ENCODE measurements at places on chromosomes 2 and 18.

DNA sequence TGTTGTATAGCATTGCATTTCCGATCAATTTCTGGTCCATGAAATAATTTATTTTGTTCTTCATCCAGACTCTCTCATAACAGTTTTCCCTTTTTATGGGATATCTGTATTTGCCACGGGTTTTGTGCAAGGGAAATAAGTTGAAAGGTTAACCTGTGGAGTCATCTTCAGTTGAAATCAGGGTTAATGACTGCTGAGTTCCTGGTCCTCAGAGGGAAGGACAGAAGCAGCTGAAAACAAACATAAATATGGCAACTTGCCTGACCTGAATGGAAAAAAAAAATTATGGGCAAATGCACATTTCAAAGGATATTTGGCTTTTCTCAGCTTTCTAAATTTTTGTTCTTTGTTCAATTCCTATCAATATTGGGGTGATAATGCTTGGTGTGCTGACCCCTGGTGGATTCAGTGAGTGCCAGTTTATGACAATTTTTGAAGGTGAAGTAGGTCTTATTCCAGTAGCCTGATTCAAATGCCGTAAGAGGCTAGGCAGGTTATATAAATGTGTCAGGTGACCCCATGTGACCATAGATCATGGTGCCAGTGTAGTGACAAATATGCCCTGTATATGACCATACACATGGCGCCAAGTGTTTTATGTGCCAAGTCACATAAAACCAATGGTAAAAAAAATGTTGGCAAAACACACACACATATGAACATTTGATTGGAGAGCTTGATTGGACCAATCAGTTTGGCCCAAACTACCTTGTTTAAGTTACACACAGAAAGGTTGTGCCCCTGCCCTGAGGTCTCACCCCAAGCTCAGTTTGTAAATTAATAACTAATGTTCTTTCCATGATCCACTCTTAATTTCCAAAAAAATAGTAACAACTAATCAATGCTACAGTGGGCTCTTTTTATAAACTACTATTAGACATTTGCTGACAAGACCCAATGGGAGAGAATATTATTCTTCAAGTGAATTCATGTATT lies 47.6 kb upstream of the FAM124B start:
- DNase-seq: no peak

- no peak for DNase-seq
Observed at GRCh38 chr2:82428251-82428650, 2030.8 kb downstream of the SUCLG1 start.

DNA sequence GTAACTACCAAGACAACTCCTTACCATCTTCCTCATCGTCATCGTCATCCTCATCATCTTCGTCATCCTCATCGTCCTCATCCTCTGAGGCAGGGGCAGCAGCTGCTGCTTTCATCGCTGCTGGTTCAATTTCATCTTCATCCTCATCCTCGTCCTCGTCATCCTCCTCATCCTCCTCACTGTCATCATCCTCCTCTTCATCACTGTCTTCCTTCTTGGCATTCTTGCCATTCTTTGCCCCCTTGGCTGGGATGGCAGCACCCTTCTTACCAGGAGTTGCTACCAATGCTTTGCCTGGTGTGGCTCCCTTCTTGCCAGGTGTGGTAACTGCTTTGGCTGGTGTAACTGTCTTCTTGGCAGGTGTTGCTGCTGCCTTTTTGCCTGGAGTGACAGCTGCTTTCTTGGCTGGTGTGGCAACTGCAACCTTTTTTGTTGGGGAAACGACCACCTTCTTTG lies 2.7 kb downstream of the NCL start:
- DNase-seq: no peak

DNA sequence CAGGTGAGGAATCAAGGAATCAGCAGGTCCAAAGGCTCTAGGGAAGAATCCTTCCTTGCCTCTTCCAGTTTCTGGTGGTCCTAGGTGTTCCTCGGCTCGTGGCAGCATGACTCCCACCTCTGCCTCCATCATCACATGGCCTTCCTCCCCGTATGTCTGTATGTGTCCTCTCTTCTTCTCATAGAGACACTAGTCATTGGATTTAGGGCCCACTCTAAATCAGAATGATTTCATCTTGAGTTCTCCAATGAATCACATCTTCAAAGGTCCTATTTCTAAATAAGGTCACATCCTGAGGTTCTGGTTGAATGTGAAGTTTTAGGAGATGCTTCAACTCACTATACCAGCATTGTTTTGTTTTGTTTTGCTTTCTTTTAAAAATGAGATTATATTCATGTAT lies 11.1 kb upstream of the AGFG1 start:
- no peak for DNase-seq

DNA sequence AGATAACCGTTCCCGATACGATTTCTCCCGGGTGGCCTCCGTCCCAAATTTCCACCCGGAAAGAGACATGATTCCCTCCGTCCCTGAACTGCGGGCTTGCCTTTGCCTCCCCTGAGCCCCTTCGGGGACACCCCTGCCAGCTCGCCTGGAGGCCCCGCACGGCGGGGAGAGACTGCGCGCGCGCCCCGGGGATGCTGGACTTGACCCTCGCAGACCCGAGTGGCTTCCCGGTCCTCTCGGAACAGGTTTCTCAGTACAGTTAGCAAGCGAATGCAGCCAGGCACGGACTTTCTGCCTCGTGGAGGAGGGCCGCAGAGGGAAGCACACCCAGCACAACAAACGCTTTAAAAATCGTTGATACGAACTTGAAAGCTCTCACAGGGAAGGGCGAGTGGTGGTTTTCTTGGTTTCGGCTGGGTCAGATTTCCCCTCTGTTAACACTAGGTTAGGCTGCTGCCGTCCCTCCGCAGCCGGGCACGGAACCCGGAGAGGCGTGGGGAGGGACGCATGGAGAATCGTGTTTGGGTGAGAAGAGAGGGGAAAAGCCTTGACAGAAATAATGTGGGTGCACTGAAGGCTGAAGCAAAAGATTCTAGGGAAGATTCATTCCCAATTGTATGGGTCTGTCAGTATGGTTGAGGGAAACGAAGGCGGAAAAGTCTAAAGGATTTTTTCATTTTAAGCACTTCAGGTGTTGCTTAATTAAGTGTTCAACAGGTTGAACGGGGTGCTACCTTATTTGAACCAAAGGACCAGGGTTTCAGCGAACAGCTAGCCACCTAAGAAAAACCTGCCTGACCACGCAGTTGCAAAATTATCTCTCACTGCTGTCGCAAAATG lies 916 bp downstream of the TNFRSF11A start:
- no peak for DNase-seq

- no peak for DNase-seq
Observed at GRCh38 chr2:14363976-14364375, 268.5 kb upstream of the LRATD1 start.

DNA sequence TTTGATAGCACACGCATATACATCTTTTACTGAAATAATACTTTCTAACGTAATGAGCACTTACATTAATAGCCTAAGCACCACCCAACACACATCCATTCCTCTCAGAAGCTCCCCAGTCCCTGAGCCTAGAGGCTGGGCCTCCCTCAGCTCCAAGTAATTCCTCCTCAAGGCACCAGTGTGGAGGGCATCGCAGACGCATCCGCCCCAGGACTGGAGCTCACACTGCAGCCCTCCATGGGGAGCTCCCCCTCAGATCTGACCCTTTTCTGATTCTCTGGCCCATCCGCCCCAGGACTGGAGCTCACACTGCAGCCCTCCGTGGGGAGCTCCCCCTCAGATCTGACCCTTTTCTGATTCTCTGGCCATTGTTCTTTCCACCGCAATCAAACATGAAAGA lies 60.4 kb upstream of the SNTG2 start:
- DNase-seq: no peak

GRCh38 chr18:78805840-78806239 lies 173.8 kb upstream of the SALL3 start:
- no peak for DNase-seq

GRCh38 chr2:80930777-80931176 lies 626.2 kb upstream of the LRRTM1 start:
- DNase-seq: no peak

DNA sequence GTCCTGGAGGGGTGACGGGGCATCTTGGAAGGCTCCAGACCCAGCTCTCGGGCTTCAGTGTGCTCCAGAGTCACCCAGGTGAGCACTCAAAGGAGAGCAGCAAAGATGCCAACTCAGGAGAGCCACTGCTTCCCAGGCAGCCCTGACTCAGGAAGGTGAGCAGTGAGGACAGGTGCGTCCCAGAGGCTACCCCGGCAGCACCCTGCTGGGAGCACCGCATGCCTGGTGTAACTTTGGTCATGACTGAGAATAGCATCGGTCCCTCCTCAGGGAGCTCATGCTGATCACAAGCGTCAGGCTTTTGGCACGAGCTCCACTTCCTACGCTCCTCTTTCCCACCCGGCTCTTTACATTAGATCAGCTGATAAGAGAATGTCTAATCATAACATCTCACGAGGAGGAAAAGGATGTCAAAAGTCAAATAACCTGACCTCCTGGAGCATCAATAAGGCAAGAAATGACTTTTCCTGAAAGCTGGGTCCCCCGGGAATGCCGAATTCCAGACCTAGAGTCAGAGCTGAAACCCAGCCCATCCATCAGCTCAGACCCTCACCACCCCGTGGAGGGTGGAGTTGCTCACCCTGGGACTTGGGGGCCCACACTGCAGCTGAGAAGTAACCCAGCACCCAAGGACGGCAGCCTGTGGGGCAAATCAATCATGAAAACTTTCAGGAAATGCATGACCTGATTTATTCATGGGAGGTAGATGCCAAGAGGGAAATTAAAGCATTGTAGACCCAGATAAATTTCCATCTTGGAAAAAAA lies 248.8 kb downstream of the ACKR3 start:
- DNase-seq: no peak

GRCh38 chr18:27983780-27984179 lies 193.2 kb downstream of the CDH2 start:
- no peak for DNase-seq

DNA sequence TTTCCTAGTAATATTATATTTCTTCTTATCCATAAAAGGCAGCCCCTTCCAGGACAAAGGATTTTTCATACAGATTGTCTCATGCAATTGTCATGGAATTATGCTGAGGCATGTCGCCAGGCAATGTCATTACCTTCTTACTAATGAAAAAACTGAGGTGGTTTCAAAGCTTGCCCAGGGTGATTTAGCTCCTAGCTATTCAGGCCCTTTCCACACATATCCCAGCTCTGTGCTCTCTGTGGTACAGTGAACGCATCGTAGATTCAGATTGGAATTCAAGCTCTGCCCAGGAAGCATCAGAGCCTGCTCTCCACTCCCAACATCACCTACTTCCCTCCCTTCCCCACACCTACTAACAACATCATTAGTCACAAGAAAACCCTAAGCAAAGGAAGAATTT lies 60.1 kb downstream of the ATP8B1 start:
- no peak for DNase-seq

DNA sequence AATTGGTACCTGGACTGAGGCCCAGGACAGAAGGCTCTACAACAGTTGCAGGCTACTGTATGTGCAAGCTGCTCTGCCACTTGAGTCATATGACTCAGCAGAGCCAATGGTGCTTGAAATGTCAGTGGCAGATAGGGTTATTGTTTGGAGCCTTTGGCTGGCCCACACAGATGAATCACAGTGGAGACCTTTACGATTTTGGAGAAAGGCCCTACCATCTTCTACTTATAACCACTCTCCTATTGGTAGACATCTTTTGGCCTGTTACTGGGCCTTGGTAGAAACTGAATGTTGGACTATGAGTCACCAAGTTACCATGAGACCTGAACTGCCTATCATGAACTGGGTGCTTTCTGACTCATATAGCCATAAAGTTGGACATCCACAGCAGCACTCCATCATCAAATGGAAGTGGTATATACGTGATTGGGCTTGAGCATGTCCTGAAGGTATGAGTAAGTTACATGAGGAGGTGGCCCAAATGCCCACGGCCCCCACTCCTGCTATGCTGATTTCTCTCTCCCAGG lies 88.9 kb upstream of the NRXN1 start:
- no peak for DNase-seq

GRCh38 chr2:80255918-80256781 lies 48.4 kb downstream of the LRRTM1 start:
- DNase-seq: no peak

DNA sequence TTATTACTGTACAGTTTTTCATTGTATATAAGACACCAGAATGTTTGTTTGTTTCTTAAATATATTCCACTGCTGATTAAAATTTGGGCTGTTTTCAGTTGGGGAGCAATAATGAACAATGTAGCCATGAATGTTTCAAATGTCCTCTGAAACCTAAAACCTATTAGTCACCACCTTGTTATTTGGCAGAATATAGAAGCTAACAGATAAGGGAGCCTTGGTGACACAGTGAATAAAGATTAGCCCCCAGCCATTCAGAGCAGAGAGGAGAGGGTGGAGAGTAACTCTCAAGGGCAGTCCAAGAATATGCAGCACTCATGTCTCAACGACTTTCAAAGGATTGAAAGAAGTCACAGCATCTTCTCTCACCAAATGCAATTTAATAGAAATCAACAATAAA lies 43.1 kb upstream of the ATP8B1 start:
- DNase-seq: no peak

GRCh38 chr2:201149064-201149820 lies 33.3 kb downstream of the CFLAR start:
- DNase-seq: no peak

- no peak for DNase-seq
Observed at GRCh38 chr2:66571918-66572317, 137.0 kb downstream of the MEIS1 start.

- DNase-seq: no peak
Observed at GRCh38 chr2:234596696-234597575, 100.1 kb upstream of the ARL4C start.

- DNase-seq: no peak
Observed at GRCh38 chr2:163369111-163369510, 366.7 kb downstream of the FIGN start.

Measured in stimulated activated CD4-positive, alpha-beta T cell treated with anti-CD3 and anti-CD28 coated beads, Interleukin-12 subunit alpha, Interleukin-12 subunit beta, amount 100 ng/mL, for 24 hours (primary cell).